Activated naive CD4-positive, alpha-beta T cell treated with anti-CD3 and anti-CD28 coated beads, Interleukin-2, amount 50 U/mL, for 16 hours (primary cell): ENCODE measurements at places on chromosomes 7 and 10.
A peak's percentile ranks its signal among the peaks of the same experiment; 100 is the strongest.

GRCh38 chr7:51187941-51188340, 128.7 kb downstream of the COBL start:
- no peak for DNase-seq

DNA sequence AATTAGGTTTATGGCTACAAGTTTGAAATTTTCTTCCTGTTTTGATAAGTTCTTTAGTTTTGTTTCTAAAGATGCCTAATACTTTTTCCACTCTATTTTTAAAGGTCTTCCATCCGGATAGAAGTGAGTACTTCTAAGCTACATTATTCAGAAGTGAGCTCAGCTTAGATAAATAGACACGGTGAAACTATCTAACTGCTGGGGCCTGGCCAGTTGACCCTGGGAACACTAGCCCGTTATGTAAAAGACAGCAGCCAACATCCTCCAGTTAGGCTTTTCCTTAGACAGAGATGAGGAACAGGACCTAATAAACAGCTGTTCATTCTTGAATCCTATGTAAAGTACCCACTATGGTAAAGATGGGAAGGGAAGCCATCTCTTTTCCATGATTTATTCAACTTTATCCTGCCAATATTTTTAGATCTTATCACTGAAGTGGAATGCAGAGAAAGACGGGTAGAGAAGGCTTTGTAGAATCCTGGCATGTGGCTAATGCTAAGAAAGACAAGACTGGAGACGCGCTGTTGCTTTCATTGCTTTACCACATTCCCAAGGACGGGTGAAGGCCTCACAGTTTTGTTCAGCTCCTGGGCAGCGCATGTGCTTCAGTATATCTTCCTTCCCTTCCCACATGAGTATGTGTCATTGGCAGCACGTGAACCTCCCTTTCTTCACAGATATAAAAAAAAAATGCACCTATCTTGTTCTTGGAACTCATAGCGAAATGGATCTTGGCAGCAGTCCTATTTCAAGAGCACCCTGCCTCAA, 340.0 kb upstream of the MEOX2 start:
- DNase-seq, result no peak

DNA sequence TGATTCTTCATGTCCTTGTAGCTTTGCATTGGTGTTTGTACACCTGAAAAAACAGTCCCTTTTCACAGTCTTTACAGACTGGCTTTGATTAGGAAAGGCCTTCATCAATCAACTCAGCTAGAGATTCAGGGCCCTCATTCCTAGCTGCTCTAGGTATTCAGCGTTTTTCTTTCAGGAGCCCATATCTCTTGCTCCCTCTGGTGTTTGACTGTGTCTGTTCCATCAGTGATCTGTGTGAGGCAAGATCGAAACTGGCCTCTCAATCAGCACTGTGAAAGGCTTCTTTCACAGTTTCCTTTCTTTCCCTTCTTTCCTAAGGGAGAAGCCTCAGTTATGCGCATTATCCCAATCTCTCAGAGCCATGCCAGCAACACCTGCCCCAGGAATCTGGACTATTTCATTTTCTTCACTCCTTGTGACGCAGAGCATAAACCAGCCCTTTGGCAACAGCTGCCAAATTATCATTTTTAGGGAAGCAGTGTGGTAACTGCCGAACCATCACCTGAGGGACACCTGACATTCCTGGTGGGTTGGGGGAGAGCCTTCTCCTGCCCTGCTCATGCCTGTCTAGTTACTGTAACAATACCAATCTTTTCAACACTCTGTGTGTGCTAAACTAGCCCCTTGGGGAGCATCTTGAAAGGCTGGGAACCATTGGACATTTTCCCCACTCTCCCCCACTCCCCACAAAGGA, 75.7 kb upstream of the CCDC71L start:
- peak; percentile 35 for DNase-seq

GRCh38 chr7:75814407-75814947, 871 bp upstream of the CCL24 start:
- no peak for DNase-seq

GRCh38 chr7:46360296-46360695, 439.2 kb upstream of the IGFBP3 start:
- DNase-seq, result no peak

DNA sequence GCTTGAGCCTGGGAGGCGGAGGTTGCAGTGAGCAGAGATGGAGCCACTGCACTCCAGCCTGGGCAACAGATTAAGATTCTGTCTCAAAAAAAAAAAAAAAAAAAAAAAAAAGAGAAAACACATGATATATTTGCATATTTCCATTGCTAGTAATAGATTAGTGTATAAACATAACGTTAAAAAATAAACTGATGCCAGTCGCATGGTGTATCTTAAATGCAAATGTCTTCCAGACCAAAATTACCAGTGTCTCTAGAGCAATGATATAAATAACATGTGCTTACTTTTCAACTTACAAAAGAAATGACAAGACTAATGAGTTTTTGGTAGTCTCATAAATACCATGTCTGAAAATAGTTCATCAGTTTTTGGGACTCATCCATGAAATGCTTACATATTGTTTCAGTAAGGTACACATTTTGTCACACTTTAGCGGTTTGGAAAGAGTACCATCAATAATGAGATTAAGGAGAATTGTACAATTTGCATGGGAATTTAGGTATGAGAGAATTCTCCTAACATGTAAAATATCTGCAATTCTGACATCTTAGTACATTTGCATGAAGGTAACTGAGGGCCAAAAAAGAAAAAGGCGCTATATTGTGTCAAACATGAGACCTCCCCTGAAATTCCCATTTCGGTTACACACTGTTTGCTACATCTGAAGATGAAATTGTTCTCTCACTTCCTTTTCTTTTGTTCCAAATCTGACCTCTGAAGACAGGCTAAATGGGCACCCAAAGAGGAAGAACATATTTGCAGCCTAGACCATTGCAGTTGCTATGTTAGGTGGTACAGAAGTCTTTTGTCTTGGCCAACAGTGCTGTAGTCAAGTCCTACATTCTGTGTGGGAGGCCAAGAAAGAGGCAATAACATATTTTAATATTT, 51.5 kb upstream of the PIP4K2A start:
- no peak for DNase-seq

- DNase-seq, result no peak
Observed at GRCh38 chr10:97500297-97500575, 1.5 kb downstream of the UBTD1 start.

GRCh38 chr7:26880852-26881251, 16.5 kb upstream of the SKAP2 start:
- DNase-seq, result no peak

GRCh38 chr7:101557421-101557820, 71.7 kb downstream of the MYL10 start:
- no peak for DNase-seq

DNA sequence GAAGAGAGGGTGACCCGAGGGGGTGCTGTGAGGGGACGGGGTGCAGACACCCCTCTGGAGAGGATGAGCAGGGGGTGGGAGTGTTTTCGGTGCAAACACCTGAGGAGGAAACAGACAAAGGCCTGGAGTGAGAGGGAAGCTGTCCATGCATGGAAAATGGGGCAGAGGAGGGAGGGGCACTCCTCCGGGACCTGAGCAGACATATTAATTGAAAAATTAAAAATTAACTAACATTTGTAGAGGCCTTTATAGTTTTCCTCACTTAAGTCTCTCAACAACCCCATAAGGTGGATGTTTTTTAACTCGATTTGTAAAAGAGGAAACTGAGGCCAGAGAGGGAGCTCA, 1.2 kb downstream of the VPS37D start:
- no peak for DNase-seq

GRCh38 chr7:66768865-66769832, 28.6 kb downstream of the RABGEF1 start:
- no peak for DNase-seq

- no peak for DNase-seq
Observed at GRCh38 chr7:88115816-88116215, 104.0 kb downstream of the SRI start.

GRCh38 chr7:1232623-1233332, at the start of gene UNCX:
Gene UNCX (plus strand): TSS chr7:1232872. CDS start chr7:1233018, 146 bp downstream.
- no peak for DNase-seq

- DNase-seq, result no peak
Observed at GRCh38 chr10:96402417-96403305, 43.9 kb upstream of the OPALIN start.

DNA sequence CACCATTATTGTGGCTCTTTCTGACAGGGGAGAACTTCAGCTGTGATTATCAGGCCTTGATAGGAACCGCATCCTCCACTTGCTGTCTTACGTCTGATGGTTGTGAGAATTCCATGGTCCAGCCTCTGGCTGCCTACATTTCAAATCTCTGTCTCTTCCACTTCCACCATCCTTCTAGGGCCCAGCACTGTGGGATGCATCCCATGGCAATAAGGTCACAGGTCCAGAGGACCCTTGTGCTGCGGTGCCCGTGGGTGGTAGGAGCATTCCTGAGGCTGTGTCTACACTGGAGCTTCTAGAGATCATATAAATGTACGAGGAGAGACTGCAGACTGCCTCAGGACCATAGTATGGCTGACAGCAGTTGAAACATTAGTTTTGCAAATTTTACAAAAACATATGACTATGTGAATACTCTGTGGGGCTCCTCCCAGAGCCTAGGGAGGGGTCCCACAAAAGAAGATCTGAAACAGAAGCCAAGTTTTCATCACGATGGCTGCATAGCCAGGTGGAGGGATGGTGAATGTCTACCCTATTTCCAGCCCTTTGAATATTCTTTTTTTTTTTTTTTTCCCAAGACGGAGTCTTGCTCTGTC, 11.8 kb downstream of the CALML3 start:
- no peak for DNase-seq

- DNase-seq, result no peak
Observed at GRCh38 chr7:28551331-28551730, 139.0 kb downstream of the CREB5 start.

- DNase-seq, result no peak
Observed at GRCh38 chr10:76727038-76727437, 910.6 kb downstream of the KCNMA1 start.

GRCh38 chr10:3825244-3825643, 40.2 kb upstream of the KLF6 start:
- no peak for DNase-seq

DNA sequence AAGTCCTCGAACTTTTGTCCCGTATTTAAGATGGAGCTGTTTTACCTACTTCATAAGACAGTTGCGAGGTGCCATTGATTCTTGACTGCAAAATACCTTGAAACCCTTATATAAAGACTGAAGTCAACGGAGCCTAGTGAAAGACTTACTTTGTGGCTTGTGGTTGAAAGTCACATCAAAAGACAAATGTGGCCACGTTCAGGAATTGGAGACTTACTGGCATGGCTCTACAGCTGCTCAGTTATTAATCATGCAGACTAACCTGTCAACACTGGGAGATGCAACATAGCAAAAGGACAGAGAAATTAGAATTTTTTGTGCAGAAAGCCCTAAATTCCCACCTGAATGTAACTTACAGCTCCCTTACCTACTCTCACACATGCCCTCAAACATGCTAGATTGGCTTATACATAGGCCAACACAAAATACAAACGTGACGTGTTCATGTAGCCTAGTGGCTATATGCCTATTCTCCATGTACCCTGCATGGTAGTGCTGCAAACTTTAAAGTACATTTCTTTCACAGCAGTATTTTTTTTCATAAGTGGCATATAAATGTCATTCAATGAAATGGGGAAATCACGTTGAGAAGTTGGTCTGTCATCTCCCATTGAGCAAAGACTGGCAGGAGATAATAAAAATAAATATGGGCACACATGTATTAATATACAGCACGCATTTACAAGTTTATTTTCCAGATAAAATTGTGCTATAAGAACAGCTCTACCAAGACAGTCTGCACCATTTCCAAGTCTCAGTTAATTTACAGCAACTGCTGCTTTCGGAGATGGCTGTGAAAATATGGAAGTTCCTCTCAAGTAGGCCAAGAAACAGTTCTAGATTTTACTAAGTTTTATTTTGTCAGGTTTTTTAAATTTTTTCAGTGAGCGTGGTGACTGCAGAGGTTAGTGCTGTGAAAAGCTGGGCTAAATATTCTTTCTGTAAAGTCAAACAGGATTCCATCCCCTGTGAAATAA, 170.4 kb upstream of the C7orf33 start:
- DNase-seq, result no peak

- DNase-seq, result no peak
Observed at GRCh38 chr7:44098092-44099068, 5.8 kb upstream of the AEBP1 start.

DNA sequence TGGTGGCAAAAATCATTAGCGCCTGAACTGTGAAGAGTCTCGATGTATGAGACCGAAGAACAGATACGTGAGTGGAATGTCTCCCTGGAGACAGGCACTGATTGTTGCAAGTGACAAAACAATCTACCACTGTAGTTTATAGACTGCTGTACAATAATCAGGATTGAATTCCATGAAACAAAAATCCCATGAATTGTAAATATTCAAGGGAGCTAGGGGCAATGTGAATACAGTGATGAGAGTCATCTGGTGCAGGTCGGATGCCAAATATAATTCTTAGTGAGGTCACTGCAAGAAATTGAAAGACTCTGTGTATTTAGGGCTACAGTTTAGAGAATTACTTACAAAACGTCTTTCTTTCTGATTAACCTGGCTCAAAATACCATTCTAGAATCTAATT, 594.4 kb upstream of the VSTM2A start:
- no peak for DNase-seq

DNA sequence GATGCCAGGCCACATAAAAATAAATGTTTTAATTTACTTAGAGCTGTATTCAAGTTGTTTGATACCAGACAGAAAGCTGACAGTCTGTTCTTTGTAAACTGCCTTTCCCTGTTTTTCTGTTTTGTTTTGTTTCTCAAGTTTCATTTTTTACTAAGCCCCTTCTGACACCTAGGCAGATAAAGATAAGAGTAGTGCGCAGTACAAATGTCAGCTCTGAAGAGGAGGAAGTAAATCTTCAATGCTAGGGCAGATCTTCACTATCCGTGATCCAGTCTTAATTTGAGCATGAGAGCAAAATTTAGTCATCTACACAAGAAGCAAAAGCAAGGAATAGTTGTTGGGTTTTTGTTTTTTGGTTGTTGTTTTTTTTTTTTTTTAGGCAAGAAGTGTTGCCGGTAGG, 27.3 kb downstream of the MTURN start:
- DNase-seq, result no peak

DNA sequence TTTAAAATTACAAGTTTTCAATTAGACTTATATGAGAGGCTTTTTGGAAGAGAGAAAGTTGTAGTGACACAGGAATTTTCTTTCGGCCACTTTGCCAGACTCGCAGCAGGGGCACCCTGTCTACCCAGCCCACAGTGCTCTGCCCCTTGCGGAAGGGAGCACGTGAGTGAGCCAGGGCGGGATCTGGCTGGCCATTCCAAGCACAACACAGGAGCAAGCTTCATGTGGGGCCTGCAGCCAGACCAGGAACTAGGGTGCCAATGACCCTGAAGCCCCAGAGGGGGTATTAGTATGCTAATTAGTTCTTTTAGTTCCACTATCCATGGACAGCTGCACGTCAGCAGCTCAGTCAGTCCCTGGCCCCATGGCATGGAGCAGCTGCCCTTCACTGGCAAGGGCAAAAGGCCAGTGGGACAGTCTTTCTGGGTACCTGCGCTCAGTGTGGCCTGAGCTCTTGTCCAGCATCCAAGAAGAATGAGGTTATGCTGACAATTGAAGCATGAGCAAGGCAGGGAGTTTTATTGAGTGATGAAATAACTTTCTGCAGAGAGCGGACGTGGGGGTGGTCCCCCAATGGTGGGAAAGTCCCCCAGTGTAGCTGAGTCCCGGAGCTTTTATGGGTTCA, 251.1 kb upstream of the CSTF2T start:
- no peak for DNase-seq
